ENCODE measurements at places on chromosomes 7 and 10. TPM values are rescaled to one million over a fixed set of nuclear protein-coding genes. Genes with fewer than 3 reads are reported as not detected.
A peak's percentile ranks its signal among the peaks of the same experiment; 100 is the strongest.

GRCh38 chr10:74976565-74976964 is 134.9 kb upstream of the SAMD8 start:
- no peak for DNase-seq

DNA sequence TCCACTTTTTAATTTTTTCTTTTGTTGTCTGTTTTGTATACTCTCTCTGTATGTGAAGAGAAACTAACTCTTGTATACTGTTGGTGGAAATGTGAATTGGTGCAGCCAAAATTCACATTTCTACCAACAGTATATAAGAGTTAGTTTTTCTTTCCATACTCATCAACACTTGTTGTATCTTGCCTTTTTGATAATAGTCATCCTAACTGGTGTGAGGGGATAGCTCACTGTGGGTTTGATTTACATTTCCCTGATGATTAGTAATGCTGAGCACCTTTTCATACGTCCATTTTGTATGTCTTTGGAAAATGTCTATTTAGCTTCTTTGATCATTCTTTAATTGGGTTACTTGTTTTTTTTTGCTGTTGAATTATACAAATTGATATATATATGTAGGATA is 375.5 kb upstream of the IGFBP3 start:
- DNase-seq, result no peak

GRCh38 chr10:106942035-106942662 is 222.4 kb downstream of the SORCS1 start:
- no peak for DNase-seq

DNA sequence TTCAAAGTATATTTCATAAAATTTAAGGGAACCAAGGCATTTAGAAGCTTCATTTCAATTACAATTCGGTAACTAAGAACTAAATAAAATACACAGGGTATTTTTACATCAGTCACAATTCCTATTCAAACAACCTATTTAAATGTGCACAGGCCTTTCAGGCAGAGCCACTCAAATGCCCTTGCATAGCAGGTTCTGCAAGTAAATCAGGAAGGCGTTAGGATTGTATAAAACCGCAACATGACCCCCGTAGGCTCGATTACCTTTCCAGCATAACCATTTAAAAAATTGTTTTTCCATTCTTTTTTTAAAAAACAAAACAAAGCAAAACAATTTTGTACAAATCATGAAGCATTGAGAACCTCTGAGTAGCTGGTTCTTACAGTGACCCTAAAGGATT is 289.9 kb upstream of the SP8 start:
- no peak for DNase-seq

DNA sequence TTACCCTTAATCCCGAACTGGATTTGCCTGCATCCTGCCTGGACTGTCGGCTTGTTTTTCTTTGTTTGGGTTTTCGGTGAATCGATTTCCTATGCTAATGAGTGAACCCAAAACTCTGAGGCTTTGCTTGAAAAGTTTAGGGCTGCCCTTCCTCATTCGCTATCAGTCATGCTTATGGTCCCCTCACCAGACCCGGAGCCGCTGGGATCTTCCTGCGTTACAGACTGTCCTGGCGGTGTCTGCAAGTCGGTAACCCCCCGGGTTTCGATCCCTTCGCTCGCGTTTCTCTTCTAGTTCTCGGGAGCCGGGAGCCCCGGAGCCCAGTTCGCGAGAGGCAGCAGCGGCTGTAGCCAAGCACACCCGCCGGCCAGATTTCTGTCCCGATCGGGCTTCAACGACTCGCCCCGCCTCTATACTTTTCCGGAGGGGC is 2.2 kb downstream of the EMX2 start:
- DNase-seq, result peak; percentile 16

DNA sequence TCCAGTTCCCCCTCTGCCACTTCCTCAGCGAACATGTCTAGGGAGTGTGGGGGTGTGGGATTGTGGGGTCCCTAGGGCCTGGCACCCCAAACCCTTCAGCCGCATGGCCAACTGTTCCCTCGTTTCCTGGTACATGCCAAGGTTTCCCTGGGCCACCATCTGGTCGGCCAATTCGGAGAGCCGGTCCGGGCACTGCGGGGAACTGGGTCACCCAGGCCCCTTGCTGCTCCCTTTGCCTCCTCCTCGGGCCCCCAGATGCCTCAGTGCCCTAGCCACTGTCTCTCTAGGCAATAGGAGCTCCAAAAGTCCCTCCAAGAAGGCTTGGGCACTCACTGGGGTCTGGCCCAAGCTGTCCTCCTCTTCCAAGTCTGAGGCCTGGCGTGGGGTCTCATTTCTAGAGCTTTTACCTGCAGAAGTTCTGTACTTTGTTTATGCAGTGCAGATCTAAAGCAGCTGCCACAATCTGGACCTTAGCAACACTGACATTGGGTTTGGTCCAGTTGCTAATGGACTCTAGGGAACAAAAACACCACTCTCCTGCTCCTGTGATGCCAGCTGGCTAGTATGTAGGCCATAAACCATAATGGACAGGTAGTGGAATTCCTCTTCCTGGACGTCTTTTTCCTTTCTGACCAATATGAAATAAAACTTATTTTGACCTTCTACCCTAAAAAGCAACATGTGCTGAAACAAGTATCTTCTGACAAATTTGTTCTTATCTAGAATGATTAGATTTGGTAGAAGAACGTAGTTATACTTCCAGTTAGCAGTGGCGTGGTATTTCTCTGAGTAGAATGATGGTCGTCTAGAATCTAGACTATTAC is 172.9 kb downstream of the LRRC4 start:
- DNase-seq, result no peak

- no peak for DNase-seq
Observed at GRCh38 chr10:24272374-24272773, 63.4 kb downstream of the KIAA1217 start.

DNA sequence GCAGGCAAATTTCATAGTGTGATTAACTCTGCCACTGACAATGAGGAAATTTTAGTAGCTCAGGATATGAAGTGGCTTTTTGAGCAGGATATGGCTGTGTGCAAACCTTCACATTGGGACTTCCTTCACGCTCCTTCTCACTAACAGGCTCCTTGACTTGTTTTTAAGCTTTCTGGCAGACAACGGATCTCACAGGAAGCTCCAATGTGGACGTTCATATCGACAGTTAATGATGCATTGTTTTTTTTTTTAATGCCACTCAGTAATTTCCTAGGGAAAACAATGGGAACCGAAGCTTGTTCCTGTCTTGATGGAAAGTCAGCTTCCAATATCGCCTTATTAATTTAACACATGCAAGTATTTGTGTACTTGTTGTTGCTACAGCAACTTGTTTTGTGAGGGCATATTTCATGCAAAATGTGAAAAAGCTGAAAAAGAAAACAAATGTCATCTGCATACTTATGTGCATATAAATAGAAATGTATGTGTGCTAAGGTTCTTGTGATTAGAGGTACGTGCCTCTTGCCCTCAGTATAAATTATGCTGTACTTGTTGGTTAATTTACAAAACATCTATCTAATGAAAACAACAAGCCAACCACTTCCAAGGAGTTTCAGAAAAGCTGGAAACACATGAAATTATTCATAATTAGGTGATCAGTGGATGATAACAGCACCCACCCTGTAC is 84.7 kb downstream of the NRP1 start:
- no peak for DNase-seq

DNA sequence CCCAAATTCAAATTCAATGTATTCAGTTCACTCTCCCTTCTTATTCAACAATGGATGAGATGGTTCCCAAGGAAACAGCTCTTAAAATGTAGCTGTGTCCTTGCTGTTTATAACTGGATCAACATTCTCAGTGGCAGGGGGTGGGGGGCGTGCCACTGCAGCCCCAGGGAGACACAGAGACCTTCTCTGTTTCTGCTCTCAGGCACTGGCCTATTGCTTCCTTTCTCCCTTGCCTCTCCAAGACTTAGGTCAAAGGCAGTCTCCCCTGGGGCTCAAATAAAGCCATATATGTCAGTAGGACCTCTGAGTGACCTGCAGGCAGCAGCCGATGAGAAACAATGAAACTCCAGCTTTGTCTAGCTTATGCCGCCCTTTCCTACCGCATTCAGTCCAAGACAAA is 20.7 kb downstream of the VSTM4 start:
- DNase-seq, result no peak

DNA sequence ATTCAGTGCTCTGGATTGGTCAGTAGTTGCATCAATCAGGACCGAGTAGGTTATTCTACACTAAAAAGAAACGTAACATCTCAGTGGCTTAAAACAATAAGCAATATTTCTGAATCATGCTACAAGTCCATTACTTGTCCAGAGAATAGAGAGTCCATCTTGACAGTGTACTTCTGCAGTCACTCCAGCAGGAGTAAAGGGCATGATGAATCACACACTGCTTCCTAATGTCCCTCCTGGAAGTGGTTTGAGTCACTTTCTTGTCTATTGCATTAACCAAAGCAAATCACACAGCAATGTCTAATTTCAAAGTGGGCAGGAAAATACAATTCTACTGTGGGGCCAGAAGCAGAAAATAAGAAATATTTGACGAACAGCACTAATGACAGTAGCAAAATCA is 124.8 kb downstream of the TSPAN12 start:
- peak; percentile 55 for DNase-seq

DNA sequence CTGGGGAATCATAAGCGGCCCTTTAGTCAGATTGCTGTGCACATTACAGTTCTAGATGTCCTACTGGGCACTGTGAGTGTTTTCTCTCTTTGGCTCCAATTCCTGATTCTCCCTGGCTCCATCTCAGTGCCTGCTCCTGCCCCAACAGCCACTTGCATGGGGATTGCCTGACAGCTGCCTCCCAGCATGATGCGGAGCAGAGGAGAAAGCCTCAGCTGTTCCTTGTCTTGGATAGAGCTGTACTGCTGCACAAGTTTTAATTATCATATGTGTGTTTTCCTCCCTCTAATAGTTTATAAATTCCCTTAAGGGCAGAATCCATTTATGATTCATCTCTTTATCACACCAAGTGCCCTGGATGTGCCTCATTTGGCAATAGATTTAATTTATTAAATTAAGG is 285.8 kb upstream of the COBL start:
- no peak for DNase-seq

DNA sequence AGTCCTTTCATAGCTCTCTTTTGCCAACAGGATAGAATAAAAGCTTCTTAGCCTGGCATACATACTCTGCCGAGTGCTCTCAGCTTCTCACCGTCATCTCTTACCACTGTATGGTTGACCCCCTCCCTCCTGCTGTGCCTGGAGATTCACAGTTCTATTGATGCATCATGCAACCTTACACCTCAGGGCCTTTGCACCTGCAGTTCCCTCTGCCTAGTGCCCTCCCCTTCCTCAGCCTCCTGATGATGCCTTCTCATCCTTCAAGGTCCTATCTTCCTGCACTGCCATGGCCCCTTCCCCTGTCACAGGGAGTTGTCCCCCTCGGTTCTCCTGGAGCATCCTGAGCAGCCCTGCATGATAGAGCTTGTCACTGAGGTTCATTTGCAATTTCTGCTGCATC is 81.5 kb downstream of the CDH23 start:
- DNase-seq, result no peak

DNA sequence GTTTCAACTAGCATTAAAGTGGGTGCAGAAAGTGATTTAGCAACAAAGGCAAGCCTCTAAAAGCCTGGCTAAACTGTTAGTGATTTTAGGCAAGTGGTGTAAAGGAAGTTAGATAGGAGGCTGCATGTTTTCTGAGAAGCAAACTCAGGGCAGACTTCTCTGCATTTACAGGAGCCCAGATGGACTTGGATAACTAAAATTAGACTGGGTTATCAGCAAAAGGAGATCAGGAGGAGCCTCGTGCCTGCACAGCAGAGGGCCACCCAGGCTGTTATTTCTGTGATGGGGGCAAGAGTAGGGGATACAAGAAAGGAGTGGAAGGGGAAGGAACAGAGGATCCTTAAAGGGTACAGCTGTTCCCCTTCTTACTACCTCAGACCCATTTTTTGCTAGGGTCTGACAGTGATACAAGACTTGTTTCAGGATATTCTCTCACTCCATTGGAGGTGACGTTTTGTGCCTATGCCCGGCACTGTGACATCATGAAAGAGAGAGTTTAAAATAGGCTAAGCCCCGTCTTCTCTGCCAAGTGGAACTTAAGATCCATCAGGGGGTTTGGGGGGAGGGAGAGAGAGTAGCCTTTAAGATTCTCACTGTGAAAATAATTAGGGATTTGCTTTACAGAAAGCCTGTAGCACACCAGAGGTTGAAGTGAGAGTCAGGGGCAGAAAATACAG is 49.6 kb upstream of the PDCD4 start:
- peak; percentile 26 for DNase-seq

DNA sequence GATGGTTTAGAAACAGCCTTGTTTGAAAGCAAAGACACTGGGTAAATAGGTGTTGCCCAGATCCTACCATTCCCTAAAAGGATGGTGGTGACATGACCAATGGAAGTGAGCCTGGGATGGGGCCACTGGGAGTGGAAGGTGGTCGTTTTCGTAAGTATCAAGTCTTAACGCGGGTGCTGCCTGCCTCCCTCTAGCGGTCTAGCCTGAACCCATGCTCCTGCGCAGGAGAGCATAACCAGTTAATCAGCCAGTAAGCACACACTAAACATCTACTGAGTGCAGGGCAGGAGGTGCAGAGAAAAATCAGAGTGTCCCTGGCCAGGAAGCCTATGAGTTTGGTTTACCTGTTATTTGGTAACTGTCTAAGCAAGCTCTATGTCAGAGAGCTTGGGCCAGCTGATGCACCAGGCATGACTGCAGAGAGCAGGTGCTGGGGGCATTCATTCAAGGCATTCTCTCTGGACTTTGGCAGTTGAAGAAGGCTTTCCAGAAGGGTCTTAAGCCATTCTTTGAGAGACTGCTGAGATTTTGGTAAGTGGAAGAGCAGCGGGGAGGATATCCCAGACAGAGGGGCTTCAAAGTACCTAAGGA is 930 bp downstream of the GARIN1A start:
- DNase-seq, result peak; percentile 34

DNA sequence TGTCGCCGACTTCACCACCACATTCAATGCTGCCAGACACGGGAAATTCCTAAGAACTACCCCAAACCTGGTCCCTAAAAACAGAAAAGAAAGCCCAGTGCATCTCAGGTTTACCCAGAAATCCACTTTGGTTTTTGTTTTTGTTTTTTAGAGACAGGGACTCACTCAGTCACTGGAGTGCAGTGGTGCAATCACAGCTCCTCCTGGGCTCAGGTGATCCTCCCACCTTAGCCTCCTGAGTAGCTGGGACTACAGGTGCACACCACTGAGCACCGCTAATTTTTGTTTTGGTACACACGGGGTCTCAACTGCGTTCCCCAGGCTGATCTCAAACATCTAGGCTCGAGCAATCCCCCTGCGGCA is 22.8 kb downstream of the MAD1L1 start:
- DNase-seq, result no peak

DNA sequence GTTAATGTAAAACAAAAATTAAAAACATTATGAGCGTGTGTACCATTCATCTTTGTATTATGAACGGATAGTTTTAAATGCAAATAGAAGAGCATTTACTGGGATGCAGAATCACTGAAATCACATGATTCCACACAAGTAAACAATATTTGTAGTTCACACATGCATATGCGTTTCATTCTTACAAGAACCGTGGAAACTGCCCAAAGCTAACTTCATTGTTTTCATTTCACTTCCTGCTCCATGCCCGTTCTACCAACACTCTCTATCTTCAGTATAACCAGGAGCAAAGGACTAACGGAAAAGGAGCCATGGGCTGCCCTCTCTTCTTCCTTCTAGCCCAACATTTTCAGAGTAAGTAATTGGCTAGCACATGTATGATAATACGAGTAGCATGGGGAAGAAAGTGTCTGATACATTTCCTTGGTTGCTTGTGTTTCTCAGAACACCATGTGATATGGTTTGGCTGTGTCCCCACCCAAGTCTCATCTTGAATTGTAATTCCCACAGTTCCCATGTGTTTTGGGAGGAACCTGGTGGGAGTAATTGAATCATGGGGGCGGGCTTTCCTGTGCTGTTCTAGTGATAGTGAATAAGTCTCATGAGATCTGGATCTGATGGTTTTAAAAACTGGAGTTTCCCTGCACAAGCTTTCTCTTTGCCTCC is 38.8 kb downstream of the ZNF783 start:
- no peak for DNase-seq

PRPS1L1 gene
- not detected for total RNA-seq

GPRIN2 gene
- not detected for total RNA-seq

ZNF467 gene
- 1.3 TPM for total RNA-seq

Data from fibroblast of villous mesenchyme (primary cell).